Coronary artery (tissue), 2 donors: ENCODE measurements at places on chromosomes 4 and X.

GRCh38 chrX:49155243-49155899, 7.2 kb upstream of the MAGIX start:
- DNase-seq: no peak

GRCh38 chr4:47830265-47831025, 7.4 kb downstream of the CORIN start:
- no peak for DNase-seq

GRCh38 chr4:24533364-24533763, 51.0 kb downstream of the DHX15 start:
- DNase-seq: no peak

DNA sequence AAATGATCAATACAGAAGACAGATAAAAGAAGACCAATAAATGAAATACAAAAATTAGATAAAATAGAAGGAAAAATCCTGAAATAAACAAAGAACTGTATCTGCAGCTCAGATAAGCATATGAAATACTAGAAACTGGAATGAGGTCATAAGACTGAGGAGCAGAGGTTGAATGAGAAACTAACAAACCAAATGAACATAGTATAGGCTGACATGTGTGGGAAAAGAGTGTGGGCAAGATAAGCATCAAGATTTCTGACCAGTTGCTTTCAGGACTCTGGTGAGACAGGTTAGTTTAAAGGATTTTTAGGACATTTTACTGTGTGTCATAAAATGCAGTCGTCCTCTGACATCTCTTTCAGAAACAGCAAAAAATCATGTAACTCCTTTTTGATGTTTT, 2073.2 kb upstream of the TENM3 start:
- no peak for DNase-seq

DNA sequence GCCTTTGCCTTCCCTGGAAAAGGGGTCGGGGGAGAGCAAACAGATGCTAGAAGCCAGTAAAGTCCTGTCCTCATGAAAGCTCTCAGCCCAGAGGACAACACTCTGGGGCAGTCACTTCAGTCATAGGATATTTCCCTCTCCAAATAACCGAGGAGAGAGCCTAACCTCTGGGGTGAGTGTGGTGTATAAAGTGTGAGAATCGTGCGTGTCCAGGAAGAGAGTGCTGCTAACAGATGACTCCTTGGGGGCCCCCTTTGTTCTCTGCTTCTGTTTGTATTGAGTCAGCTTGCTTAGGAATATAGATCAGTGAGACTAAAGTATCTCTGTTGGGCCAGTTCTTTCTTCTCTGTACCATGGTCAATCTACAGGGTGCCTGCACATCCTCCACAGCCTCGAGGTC, 247.2 kb downstream of the PALLD start:
- DNase-seq: no peak

DNA sequence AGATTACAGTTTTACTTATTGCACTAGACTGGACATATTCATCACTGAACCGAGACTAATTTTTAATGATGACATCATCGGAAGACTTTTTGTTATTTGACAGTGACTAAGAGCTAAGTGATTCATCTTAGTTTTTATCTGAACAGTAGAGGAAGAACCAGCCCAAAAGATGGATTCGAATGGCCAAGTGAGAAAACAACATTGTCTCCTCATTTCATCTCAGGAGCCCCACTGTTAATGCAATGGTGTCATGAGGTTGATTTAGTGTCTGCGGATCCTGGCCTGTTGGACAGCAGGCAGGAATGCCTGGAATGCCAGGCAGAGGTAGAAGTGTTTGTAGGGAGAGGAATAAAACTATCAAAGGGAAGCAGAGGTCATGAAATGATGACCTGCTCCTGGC, 37.8 kb upstream of the HPF1 start:
- DNase-seq: no peak

DNA sequence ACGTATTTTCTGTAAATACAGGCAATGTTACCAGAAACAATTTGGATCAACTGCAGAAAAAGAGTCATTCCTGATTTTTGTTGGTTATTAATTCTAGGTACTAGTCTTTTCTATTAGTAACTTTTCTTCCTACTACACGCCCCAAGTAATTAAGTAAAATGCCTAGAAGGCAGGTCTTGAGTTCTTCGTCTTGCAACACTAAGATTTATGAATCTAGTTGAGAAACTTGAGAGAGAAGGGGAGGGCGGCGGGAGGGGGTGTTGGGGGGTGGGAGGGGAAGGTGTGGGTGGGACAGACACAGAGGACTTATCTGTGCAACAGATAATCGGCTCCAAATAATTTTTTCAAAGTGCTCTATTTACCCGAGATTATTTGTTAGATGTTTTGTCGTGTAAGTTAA, 3.0 kb downstream of the RAP2C start:
- DNase-seq: no peak

DNA sequence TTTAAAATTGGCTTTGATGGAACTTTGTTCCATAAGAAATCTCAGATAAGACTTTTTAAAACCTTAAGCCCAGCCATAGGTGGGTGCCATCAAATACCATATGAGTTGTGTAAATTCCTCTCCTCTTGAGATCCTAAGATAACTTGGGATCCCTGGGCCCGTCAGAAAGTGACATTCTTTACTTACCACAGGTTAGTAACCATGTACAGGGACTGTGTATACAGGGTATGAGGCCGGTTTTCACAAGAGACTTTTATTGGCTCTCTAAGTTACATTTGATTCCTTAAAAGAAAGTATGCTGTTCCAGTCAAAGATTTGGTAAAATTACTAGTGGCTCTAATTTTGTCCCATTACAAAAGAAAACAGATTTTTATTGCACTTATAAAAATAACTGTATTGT, 110.1 kb downstream of the APOOL start:
- no peak for DNase-seq

DNA sequence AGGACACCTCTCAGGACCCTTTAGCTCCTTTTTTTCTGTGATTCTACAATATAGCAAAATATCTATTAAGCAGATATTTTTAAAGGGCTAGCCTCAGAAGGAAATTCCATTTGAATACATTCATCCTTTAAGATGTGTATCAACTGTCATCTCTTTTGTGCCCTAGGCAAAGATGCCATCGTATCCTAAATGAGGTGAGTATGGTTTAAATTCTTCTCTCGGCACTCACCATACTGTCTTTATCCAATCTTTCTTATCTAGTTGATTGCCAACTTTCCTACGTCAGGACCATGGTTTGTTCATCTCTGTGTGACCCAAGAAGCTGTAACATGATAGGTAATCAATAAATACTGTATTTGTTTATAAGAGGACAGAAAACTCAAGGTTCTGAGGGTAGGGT, 176.0 kb downstream of the LDB2 start:
- no peak for DNase-seq

DNA sequence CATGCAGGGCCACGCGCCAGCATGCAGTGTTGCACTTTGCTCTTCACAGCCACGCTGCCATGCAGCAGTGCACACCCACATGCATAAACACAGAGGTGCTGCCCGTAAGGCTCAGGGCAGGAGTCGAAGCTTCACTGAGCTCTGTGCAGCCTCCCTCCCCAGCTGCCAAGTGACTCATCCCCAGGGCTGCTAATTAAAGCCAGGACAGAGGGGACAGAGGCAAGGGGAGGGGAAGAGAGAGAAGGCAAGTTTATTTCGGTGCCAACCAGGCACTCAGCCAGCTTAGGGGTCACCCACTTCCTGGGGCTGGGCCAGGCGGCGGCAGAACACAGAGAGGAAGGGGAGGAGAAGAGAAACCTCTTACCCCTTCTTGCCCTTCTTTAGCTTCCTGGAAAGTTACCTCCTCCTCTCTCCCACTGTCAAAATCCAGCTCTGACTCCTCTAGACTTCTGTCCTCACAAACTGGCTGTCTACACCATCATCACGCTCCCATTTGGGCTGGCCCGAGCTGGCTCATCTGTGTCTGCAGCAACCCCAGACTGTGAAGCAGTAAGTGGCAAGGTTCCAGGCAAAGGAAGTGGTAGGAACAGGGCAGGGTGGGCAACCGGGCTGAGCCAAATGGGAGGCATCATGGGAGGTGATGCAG, 6.2 kb upstream of the IQSEC2 start:
- no peak for DNase-seq

GRCh38 chrX:9087271-9088040, 53.5 kb upstream of the FAM9B start:
- DNase-seq: no peak

GRCh38 chrX:24777660-24778059, 83.9 kb downstream of the POLA1 start:
- DNase-seq: no peak

DNA sequence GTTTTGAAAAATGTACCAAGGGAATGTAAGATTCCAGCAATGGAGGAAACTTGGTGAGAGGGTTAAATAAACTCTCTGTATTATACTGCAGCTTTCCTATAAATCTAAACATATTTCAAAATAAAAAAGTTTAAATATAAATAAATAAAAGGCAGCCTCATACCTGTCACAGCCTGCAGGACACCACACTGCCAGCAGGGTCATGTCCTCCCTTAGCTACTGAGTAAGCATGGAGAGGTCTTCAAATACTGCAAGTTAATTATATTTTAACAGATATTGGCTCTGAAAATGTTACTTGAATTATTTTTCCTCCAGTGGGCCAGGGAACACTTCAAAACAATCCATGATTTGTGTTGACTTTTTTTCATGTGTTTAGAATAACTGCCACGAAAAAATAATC, 852.8 kb upstream of the PCDH7 start:
- DNase-seq: no peak

DNA sequence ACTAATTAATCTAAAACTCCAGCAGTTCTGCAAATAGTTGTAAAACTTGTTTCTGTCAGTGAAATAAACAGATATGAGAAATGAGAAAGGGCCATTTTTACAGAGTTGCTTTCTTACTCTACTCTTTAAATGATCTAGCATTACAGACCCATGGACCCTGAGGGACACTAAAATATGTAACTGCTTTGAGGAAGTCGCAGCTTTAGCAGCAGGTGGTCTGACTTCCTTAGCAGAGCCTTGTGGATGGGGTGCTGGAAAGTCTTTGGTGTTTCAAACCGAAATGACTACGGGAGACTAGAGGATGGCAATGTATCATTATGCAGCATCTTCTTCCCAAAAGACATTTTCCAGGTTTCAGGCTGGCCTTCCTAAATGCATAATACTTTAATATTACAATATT, 18.7 kb downstream of the SHISA3 start:
- DNase-seq: no peak

GRCh38 chr4:31474221-31474620, 754.1 kb downstream of the PCDH7 start:
- no peak for DNase-seq

- DNase-seq: no peak
Observed at GRCh38 chrX:149467461-149467860, 37.6 kb downstream of the IDS start.

- no peak for DNase-seq
Observed at GRCh38 chr4:59223292-59223941, 1976.7 kb upstream of the ADGRL3 start.

- DNase-seq: no peak
Observed at GRCh38 chr4:9792381-9792780, 10.9 kb downstream of the DRD5 start.

- no peak for DNase-seq
Observed at GRCh38 chrX:72202792-72203401, 21.3 kb downstream of the PIN4 start.

DNA sequence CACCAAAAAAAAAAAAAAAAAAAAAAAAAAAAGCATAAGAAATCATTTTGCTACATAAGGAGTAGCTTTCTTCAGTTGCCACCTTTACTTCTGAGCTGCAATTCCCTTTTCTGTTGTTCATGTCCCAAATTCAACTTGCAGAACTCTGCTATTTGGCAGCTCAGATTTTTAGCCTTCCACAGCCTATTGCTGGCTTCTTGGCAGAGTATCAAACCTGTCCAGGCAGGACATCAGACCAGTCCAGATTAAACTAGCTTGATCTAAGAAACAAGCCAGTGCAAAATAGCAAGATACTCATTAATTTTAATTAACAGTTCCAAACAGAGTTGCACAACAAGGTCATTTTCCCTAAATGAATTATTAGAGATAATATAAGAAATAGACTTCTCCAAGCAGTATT, 123.6 kb upstream of the NR3C2 start:
- DNase-seq: no peak
